ENCODE measurements at places on chromosomes 7 and 10.

- DNase-seq = no peak
These were observed 175.1 kb downstream of the HGF start for GRCh38 chr7:81594767-81595166.

DNA sequence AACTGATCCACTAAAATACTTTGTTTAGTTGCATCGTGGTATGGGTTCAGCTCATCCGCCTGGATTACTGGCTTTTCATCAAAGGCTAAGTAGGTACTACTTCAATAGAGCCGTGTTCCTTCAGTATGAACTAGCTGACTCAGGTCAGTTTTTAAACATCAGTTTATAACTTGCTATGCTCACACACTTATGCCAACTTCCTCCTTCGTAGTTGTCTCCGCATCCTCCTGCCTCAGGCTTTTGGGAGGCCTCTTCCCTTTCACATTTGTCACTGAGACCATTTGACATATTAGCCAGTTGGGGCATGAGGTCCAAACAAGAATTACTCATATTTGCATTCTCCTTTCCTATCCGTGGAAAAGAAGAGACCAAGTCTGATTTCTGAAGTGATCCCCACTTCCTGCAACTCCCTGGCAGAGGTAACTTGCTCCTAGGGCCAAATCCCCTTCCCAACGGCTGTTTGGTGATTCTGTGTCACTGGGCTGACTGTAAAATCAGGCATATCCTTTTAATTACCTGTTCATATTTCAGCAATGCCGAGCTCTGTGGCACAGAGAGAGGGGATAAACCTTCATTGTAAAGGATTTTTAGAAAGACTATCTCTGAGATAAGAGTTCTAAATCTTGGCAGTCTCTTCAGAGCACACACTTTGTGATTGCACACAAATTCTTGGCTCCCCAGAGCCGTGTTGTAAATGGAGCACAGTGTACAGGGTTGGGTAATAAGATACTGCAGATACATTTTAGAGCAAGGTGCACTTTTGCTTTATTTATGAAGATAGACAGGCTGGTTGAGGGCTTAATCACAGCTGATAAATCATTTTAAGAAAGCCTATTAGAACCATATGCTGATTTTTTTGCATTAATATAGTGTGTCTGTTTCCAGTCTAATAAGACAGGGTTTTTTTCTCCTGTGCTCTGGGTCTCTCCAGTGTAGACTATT, 108.0 kb downstream of the CREB5 start:
- no peak for DNase-seq

DNA sequence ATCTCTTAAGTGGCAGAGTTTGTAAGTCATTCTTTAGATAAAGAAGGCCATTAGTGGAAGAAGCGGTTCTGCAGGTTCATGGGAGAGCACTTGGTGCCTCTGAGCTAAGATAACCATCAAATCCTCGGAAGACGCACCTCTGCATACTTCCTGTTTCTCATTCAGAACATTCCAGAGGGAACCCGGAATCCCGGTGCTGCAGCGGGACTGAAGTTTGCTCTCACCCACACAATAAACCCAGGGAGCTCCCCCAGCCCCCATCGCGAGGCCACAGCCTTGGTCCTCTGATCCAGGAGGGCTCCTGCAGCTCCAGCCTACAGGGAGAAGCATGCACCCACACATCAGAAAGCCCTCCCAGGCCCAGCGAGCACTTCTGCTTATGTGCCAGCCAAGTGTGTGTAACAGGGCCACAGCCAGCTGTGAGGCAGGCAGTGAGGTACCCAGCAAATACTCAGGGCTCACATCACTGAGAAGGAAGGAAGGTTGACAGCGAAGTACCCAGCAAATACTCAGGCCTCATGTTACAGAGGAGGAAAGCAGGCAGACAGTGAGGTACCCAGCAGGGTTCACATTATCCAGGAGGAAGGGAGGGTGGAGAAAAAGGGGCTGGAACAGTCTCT, 142.4 kb downstream of the DIP2C start:
- DNase-seq = no peak

DNA sequence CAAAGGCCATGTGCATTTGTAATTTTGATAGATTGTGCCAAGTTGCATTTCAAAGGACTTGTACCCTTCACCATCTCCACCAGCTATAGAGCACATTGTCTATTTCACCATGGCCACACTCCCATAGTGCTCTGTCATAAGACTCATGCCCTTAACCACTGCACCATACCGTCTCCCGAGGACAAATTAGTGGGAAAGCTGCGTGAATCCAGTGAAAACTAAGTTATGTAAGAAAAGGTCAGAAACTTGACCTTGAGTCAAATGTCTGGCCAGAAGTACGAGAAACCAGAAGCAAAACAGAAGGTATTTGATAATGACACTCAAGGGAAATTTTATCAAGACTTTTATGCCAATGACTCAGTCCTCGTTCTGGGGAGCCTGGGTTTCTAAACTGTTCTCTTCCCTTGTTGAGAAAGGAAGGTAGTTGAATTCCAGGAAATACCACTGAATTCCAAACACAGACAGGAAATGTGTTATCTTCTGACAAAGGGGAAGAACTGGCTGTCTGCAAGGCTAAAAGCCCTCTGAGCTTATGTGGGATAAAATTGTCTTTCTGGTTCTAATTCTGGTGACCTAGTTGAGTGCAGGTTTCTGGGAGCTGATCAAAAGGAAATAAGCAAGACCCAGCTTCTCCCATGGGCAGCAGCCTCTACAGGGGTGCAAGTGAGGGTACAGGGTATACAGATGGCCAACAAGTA, 49.7 kb downstream of the CDK1 start:
- no peak for DNase-seq

DNA sequence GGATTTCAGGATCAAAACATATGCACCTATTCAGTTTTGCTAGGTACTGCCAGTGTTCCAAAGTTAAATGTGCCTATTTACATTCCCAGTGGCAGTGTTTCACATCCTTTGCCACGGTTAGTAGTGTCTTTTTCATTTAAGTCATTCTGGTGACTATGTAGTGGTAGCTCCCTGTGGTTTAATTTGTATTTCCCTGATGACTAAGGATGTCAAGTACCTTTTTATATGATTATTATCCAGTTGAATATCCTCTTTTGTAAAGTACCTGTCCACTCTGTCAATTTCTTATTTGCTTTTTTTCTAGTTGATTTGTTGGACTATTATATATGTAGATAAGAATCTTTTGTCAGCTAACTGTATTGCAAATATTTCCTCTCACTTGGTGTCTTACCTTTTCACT, 45.1 kb downstream of the TMEM60 start:
- DNase-seq = no peak

GRCh38 chr7:130853503-130854279, 119.7 kb upstream of the KLF14 start:
- DNase-seq = no peak

- peak; percentile 80 for DNase-seq
These were observed 512 bp downstream of the OSBPL3 start for GRCh38 chr7:24979470-24979862.

DNA sequence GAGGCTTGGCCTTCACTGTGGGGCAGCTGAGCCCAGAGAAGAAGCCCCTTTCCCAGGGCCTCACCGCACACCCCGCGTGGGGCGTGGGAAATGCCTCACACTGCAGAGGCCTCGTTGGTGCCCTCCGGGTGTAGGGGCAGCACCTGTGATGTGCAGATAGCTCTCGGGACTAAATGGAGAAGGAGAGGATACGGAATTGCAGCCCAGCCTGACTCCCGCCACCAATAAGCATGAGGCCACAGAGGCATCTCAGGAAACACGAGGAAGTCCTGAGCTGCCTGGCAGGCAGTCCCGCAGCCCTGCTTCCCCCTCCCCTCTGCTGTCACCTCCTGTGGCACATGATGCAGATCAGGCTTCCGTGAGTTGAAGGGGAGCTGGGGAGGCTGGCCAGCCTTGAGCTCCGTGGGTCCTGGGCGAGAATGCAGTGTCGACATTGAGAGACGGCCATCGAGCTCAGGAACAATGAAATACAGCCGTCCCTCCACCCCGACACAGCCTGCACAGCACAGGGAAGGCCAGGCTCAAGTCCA, 59.6 kb upstream of the PPP2R2D start:
- no peak for DNase-seq

GRCh38 chr7:24665564-24666294, 91.5 kb downstream of the GSDME start:
- DNase-seq = peak; percentile 40

- DNase-seq = no peak
These were observed 13.5 kb upstream of the ADRB1 start for GRCh38 chr10:114030140-114030539.

DNA sequence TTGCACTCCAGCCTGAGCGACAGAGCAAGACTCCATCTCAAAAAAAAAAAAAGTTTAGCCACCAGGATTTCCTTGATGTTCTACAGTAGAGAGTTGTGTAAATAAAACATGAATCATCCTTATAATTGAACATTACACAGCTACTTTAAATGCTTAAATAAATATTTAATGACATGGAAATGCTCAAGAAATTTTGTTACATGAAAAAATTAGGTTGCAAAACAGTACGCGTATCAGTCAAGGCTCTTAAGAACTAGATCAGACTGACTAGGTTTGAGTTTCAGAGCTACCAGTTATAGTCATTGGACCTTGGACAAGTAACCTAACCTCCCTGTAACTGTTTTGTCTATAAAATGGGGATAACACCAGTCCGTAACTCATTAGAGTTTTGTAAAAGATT, 38.7 kb upstream of the GSAP start:
- DNase-seq = no peak

DNA sequence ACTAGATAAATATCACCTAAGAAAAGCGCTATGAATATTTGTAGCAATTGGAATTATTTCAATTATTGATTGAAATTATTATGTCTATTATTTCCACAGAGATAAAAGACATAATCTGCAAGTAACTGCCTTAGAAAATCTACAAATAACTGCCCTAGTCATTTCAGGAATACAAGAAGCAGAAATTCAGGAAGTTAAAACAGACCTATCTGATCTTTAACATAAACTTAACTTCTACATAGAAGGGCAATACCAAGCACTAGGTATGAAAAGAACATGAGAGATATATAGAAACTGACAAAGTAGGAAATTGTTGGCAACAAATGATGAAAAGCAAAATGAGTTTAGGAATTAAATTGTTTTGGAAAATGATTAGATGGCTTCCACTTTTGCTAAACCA, 31.8 kb upstream of the AKR1B10 start:
- DNase-seq = no peak

DNA sequence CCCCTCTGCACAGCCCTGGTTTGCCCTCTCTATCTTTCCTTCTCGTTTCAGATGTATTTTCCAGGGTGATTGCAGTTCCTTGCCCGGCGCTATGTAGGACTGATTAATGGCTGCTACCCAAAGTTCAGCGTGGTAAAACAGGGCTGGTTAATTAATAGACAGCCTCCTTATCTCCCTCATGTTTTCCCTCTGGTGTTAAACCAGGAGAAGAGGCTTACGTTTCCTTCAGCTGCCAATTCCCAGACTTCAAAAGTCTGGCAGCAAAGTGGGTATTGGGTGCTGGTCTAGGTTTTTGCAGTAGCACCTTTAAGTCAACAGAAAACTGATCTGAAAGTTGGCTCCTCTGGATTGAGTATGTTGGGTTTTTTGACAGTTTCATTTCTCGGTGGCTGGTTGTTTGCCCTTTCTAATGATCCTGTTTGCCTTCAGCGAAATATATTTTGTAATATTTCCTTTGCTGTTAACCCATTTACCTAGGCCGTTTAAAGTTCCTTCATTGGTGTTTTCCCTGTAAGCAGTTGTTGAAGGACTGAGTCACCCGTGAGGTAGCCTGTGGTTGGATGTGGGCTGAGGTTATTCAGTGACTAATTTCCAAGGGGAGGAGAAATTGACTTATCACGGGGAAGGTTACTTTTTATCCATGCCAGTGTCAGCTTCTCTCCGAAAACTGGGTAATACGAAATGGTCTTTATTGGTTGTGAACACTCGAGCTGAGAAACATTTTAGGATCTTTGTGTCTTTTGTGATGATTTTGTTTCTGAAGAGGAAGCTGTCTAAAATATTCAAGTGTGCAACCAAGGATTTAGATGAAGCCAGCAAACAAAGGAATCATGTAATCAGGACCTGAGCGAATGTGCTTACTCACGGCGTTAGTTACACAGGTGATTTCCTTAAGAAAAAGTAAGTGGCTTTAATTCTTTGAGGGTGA, 257.2 kb downstream of the KIAA1217 start:
- peak; percentile 27 for DNase-seq

- no peak for DNase-seq
These were observed 673.9 kb downstream of the PHTF2 start for GRCh38 chr7:78472519-78472918.

DNA sequence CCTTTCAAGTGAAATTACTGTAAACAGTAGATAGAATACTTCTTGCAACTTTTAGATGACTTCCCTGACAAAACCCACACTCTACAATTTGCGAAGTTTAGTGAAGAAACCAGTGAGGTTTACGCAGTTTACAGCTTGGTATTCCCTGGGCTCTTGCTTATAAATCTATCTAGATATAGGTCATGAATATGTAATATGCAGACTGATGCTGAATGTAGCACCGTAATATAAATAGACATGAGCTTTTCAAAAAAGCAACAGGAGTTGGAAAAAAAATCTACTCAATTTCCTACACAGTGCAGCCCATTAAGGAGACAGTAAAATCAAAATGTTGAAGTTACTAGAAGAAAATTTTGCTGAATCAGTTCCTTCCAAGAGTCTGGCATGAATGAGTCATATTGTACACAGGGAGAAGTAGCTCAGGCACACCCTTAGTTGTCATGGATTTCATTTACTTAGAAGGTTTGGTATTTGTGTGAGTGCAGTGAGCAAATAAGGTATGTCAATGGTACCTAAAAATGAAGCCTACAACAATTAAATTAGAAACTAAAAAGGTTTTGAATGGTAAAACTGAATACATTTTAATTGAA, 67.7 kb upstream of the NEUROD6 start:
- no peak for DNase-seq

- no peak for DNase-seq
These were observed 1.2 kb downstream of the THNSL1 start for GRCh38 chr10:25017661-25018060.

DNA sequence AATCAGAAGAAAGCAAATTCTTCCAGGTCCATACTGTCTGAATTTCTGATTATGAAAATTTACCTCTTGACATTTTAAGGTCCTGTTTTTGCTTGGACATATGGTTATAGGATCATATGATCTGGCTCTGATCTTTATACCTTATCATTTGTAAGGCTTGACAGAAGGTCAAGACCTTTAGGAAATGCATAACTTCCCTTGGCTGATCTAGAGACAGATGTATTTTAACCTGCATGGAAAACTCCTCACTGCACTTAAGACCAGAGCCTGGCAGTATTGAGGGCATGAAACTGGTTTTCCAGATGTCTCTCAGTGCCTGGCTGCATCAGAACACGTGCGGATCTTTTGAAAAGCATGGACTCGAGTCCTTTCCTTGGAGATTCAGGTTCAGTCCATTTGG, 55.9 kb downstream of the TRRAP start:
- DNase-seq = no peak

GRCh38 chr7:107035446-107035845, 9.1 kb upstream of the PRKAR2B start:
- DNase-seq = no peak

- no peak for DNase-seq
These were observed 206.9 kb downstream of the EBF3 start for GRCh38 chr10:129756912-129757901.

- DNase-seq = no peak
These were observed 13.9 kb downstream of the TAS2R60 start for GRCh38 chr7:143456992-143457793.

GRCh38 chr7:3149231-3149995, 105.7 kb upstream of the CARD11 start:
- no peak for DNase-seq
